Dermis blood vessel endothelial cell (primary cell): ENCODE measurements at places on chromosomes 7 and 10. TPM values are rescaled to one million over a fixed set of nuclear protein-coding genes. Genes with fewer than 3 reads are reported as not detected.

The NACAD gene
- total RNA-seq: 0.68 and 1.9 TPM in 2 replicates

- DNase-seq: no peak
These were observed 170.8 kb upstream of the ANK3 start for GRCh38 chr10:60560451-60560850.

DNA sequence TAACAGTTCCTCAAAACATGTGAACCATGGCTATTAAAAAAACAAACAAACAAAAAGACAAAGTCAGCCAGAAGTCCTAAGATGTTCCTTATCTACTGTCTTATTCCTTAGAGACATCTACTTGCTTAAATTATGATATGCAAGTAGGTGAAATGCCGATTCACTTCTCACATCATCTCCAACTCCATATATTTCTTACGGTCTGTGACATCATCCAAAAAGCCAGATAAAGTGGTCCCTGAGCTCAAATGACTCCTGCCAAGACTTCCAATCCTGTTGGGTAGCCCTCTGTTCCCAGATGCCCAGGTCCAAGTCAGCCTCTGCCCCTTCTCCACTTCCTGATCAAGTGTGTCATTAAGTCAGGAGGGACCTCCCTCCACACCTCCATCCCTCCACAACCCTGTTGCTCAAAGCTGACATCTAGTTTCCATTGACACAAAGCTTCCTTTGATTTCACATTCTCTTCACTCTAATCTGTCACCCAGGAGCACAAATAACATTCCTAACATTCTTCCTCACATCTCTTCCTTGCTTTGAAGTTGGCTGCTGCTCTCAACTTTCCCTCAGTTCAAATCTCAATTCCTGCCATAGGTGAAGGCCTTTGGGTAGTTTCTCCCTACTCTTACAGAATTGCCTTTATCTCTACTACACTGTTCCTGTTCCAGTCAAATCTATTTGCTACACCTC is 56.1 kb upstream of the PDLIM1 start:
- DNase-seq: no peak

GRCh38 chr10:66980246-66980815 is 54.5 kb downstream of the LRRTM3 start:
- DNase-seq: no peak

DNA sequence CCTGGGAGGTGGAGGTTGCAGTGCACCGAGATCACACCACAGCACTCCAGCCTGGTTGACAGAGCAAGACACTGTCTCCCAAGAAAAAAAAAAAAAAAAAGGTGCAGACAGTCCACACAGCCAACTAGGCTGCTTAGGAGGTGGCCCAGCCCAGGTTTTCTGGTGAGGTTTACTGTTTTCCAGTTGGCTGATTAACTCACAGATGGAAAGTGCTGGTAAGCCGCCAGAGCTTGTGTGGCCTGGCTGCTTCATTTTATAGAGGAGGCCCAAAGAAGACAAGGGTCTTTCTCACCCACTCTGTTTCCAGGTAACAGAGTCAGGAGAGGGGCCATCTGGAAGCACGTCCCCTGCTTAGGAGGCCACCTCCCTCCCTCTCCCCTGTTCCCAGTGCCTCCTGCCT is 6.2 kb downstream of the RHBDD2 start:
- no peak for DNase-seq
